ENCODE measurements at places on chromosomes 6 and 20.
A peak's percentile ranks its signal among the peaks of the same experiment; 100 is the strongest.

DNA sequence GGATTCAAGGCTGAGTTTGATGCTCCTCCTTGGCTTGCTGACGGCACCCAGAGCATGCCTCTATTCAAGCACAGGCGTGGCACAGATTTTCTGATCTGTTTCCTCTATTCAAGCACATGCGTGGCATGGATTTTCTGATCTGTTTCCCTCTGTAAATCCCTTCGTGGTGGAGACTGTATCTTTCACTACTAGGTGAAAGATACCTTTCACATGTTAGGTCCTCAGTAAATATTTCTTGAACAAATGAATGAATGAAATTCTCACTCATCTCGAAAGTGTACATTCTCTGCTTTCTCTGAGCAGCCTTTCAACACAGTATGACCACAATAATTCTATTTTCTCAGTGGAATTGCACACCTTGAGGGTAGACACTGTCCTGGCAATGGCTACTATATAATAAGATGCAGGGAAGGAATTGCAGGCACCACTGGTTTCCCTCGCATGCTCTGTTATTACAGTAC is 72.6 kb upstream of the F13A1 start:
- DNase-seq = no peak

DNA sequence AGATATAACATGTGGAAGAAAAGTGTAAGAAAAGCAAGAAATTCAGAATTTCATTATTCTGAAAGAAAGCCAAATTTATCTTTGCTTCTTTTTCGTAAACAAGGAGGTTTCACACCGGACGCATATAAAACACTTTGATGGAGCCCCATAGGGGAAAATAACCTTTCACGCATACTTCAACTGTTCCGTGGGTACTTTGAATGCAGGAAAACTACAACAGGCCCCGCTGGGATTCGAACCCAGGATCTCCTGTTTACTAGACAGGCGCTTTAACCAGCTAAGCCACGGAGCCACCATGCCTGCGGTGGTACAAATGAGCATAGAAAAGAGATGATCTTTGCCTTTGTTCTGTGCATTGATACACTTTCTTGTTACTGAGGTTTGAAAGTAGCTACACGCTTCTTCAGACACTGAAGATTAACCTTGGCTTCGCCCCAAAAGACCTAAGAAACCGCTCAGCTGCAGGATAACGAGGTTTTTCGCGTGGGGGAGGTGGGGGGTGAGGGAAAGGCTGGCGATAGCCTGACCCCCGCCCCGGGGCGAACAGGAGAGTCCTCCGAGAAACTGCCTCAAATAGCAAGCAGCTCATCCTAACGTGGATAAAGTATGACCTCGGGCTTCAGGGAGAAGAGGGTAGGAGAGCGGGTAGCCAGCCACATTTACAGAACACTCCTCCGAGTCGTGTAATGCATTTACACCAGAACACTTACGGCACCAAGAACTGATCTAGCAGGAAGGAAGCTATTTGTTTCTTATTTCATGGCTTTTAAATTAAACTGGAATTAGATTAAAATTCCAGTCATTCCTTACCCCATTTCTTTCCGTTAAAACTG is 5.3 kb upstream of the HMGN4 start:
- peak; percentile 80 for DNase-seq

DNA sequence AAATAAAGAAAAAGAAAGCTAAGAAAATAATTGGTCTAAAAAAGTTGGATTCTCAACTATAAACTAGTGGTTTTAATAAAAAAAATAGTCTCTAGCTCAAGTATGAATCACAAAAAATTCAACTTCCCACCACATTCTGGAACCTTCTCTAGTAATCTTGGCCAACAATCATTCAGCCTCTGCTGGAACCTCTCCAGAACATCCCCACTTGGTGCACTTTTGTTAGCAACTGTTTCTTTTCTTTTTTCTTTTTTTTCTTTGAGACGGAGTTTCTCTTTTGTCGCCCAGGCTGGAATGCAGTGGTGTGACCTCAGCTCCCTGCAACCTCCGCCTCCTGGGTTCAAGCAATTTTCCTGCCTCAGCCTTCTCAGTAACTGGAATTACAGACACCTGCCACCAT is 35.7 kb downstream of the TXLNB start:
- DNase-seq = no peak

DNA sequence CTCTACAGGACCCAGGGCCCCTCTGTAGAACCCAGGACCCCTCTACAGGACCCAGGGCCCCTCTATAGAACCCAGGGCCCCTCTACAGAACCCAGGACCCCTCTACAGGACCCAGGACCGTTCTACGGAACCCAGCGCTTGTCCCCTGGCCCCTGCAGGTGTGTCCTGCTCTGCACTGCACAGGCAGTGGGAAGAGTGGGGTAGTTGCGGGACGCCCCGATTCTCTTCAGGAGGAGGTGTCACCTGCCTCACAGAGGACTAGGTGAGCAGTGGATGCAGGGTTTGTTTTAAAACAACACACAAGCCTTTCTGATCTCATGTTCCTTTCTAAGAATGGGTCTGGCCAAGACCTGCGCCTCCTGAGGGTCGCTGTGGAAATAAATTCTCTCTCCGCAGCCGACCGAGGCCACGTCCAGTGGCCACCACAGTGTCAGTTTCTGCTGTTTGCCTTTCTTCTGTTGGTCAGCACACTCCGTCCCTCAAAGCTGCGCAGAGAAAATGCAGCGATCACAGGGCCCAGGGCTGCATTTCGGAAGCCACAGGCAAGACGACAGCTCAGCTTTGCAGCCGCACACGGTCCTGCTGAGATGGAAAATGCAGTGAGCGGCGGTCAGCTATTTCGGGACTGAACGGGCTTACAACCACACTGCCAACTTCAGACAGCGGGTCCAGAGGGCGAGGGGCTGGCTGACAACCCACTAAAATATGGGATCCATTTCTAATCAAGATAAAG is 135.2 kb downstream of the DLL1 start:
- no peak for DNase-seq

- no peak for DNase-seq
These were observed 371.4 kb upstream of the ID4 start for GRCh38 chr6:19465760-19466159.

DNA sequence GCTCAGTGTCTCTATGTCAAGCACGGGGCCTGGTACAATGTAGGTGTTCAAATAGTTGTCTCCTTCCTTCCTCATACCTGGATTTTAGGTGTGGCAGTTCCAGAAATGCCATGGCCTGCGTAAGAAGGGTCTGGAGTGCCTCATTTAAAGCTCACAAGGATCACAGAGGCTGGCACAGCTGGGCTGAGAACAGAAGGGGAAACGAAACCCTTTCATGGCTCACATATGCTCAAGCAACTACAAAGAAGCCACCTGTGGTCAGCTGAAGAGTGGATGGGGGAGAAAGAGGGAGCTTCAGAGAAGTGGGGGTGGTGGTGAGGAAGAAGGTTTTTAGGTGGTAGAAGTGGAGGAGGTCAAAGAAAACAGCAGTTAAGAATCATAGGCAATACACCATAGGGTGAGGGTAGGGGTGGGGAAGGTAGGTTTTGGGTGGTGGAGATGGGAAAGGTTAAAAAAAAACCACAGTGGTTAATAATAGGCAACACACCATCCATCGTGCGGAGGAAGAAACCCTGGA is 17.0 kb upstream of the TOP1 start:
- DNase-seq = no peak

GRCh38 chr20:5737966-5738365 is 12.2 kb upstream of the SHLD1 start:
- no peak for DNase-seq

- no peak for DNase-seq
These were observed 63.7 kb downstream of the PHACTR3 start for GRCh38 chr20:59667981-59668515.

DNA sequence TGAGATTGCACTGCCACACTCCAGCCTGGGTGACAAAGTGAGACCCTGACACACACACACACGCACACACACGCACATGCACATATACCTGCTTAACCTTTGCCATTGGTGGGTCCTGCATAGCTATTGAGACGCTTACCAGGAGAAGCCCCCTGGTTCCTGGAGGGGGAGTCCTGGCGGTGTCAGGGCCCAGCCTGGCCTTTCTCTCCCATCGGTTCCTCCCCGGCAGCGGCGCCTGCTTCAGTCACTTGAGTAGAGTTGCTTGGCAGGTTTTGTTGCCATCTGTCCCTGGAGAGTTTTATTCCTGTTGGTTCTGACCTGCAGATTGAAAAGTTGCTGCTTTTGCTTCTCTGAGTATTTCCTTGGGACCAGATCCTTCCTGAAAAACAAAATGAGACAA is 20.6 kb upstream of the FAM209A start:
- no peak for DNase-seq

DNA sequence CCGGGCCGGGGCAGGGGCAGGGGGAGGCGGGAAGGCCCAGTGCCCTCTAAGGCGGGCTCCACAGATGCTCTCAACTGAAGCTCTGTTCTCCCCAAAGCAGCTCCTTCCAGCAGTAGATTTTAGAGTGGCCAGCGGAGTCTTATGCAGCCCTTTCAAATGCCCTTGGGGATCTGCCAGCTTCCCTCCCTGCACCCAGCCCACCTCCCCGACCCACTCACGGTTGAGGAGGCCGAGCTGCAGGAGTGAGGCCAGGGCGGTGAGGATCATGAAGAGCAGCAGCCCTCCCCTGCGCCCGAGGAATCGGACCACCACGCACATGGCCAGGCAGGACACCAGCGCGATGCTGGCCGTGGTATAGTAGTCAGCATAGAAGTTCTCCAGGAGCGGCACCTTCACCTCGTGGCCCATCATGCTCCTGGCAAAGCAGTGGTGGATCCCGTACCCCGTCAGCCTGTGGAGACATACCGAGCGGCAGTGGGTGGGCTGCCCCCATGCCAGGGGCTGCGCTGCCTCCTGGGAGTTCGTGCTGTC is 28.0 kb downstream of the PSMG4 start:
- no peak for DNase-seq

DNA sequence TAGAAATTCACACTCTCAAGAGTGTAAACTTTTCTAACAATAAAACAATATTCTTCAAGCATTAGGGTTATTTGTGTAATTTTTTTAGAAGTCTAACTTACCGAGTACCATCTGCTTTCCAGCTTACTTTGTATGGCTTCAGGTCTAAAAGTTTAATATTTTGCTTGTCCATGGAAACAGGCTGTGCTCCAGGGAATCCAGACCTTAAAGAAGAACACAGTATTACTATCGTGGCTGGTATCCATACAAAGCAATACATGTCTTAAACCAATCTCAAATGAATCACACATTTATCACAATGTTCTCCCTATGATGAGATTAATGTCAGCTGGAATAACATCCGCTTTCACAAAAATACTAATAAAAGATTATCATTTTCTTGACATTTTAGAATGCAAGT is 73.0 kb downstream of the RNGTT start:
- no peak for DNase-seq

DNA sequence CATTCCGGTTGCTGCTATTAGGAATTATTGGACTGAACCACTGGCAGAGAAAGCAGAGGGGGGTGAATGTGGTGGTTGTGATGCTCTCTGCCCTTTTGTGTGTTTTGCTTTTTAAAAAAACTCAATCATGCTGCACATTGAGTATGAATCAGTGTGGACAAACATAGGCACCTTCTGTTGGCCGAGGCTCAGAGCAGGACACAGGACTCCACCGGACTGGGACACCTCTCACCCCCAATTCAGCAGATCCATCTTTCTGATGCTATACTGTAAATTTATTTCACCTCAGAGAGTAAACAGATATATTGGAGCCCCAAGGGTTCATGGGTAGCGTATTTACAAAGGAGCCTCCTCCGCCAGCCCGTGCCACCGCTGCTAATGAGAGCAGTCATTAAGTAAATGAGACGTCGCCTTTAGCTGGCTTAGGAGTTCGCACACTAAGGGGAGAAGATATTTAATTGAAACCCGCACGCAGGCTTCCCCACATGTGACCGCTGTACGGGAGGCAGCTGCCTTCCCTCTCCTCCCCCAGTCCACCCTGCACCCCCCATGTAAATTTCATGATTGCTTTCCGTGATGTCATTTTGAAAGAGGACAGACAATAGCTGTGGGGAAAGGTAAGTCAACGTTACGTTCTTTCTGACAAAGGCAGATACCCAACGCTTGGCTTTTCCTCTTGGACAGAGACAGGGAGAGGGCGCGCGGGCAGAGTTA is at the start of gene MYT1:
MYT1 (plus strand) TSS at position 330 of the 714 bp plus-strand sequence. CDS start 34,410 bp downstream, outside the sequence.
- DNase-seq = no peak

GRCh38 chr6:36442103-36442670 is 467 bp downstream of the PXT1 start:
- no peak for DNase-seq

DNA sequence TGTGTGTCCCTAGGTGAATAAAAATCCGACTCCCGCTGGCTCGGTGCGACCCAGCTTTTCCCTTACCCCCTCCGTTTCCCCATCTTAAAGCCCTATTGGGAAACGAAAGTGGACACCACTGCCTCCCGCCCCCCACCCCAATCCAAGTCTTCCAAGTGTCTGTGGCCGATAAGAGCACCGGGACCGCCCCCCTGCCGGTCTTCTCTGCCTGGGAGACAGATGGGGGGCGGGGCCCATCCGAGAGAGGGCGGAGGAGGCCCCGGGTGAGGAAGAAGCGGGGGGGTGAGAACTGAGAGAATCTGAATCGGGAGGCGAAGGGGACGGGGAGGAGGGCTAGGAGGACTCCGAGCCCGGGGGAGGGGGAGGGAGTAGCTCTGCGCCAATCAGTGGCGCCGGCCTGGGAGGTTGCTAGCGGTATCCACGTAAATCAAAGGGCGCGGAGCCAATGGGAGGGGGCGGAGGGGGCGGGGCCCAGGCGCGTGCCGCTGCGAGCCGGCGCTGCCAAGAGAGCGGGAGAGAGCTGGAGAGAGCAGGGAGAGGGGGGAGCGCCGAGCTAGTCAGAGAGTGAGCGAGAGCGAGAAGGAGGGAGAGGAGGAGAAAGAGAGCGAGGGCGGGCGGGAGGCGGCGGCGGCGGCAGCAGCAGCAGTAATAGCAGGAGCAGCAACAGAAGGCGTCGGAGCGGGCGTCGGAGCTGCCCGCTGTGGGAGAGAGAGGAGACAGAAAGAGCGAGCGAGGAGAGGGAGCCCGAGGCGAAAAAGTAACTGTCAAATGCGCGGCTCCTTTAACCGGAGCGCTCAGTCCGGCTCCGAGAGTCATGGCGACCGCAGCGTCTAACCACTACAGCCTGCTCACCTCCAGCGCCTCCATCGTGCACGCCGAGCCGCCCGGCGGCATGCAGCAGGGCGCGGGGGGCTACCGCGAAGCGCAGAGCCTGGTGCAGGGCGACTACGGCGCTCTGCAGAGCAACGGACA is at the start of gene POU3F2:
POU3F2 (plus strand) TSS at position 515 of the 972 bp plus-strand sequence; CDS start at position 815, 300 bp downstream.
- DNase-seq = peak; percentile 59

DNA sequence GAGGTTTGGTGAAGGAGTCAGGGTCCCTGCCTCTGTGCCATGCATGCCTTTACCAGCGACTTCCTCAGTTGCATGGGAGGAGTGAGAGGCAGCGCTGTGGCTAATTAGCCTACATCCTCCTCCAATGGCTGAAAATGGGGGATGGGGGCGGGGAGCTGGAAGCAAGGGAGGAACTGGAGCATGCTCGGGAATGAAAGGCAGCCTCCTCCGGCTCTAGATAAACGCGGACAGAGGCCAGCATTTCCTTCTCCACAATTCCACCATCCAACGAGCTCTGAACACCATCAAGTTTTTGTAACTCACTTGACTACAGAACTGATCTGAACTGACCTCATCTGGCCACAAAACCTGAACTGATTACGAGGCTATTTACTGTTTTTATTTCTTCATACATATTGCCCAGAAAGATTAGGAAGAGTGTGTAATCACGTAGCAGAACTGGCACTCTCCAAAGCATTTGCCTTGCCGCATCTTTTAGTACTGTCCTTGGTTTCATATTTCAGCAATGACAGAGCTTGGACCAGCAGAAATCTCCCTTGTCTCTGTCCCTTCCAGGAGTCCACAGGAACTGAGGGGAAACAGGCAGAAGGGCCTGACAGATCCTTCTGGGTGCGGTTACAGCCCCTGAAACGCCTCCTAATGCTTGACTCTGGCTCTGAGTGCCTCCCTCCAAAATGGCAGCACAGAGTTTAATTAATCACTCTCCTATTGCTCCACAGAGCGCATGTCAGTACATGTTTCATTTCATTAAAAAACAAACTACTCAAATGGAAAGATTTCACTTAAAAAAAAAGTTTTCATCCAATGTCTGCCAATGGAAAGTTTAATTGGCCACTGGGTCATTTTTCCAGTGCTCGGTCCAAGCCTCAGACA is 58.2 kb upstream of the TRAF3IP2 start:
- no peak for DNase-seq
